ENCODE measurements at places on chromosomes 5 and 9. TPM values are rescaled to one million over a fixed set of nuclear protein-coding genes. Genes with fewer than 3 reads are reported as not detected.
A peak's percentile ranks its signal among the peaks of the same experiment; 100 is the strongest.

Gene RAI14
- total RNA-seq: 82.7 TPM

- H3K36me3 ChIP-seq: no peaks in the 10 kb centered on the region
- no peaks in the 10 kb centered on the region for H3K4me1 ChIP-seq
- H3K4me3 ChIP-seq: no peak overlapping the region
- H3K27me3 ChIP-seq: no peaks in the 10 kb centered on the region
- H3K27ac ChIP-seq: no peak overlapping the region
These were observed 424.5 kb downstream of the DMRT2 start for GRCh38 chr9:1474671-1475070.

GRCh38 chr5:1701216-1701864, 98.3 kb downstream of the MRPL36 start:
- no peak overlapping the region for H3K27ac ChIP-seq
- H3K36me3 ChIP-seq: no peaks in the 10 kb centered on the region
- no peak for DNase-seq
- no peaks in the 10 kb centered on the region for H3K27me3 ChIP-seq
- no peak overlapping the region for H3K4me3 ChIP-seq

DNA sequence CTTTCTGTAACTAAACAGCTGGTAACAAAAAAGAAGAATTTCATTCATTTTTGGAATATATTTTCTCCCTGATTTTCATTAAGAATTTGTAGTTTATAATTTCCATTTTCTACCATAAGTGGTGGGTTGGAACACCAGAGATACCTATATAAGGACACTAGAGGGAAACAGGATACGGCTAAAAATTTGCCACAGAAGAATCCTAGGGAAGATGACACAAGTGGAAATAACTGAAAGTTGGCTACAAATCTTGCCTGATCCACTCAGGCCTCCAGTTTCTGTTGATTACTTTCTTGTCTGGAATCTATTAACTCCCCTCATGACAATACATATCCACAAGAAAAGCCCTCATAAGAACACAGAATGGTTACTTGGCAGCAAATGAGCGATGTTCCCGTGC, 46.8 kb downstream of the FREM1 start:
- no peak overlapping the region for H3K4me3 ChIP-seq
- H3K27me3 ChIP-seq: no peaks in the 10 kb centered on the region
- DNase-seq: no peak
- no peaks in the 10 kb centered on the region for H3K4me1 ChIP-seq
- no peaks in the 10 kb centered on the region for H3K36me3 ChIP-seq

Gene PCAT7
- under 0.01 TPM for total RNA-seq

Gene SPAAR
- total RNA-seq: 0.17 TPM

Gene TRAF1
- 2.6 TPM for total RNA-seq

- H3K4me3 ChIP-seq: no peak overlapping the region
- H3K4me1 ChIP-seq: no peaks in the 10 kb centered on the region
These were observed 120.2 kb upstream of the NFIB start for GRCh38 chr9:14434158-14434504.

DNA sequence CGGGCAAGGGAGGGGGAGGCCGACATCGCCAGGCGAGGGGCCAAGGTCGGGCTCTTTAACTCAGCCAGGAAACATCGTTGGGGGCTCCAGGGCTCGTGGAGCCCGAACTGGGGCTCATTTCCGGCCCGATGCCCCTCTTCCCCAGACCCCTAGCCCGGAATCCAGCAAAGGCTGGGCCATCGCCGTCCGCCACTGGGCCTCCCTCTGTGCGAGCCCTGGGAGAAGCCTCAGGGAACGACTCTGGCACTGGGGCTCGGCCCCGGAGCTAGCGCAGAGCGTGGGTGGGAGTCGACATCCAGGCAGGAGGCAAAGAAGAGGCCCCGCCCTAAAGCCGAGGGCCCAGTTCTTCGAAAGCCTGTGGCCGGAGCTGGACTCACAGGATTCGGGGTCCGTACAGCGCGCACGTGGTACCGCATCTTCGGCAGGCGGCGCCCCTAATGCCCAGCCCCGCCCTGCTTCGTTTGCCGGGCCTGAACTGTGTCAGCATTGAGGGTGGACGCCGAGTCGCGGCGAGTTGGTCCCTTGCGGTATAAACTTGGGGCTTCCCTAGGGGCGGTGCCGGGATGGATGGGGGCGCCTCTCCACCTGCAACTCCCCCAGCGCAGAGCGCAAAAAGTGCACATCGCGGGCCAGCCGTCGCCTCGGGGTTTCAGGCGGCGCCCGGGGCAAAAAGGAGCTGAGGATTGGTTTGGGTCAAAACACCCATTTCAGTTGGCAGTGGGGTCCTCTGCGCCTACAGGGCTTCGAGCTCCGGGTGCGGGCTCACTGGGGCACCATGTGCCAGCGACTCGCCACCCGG, 3.6 kb upstream of the PAX5 start:
- H3K4me3 ChIP-seq: peak overlapping the region; percentile 63
- DNase-seq: no peak
- H3K36me3 ChIP-seq: no peaks in the 10 kb centered on the region
- H3K27ac ChIP-seq: no peak overlapping the region

Measured in fibroblast of lung (primary cell).